ENCODE measurements at places on chromosomes 3 and 15.
A peak's percentile ranks its signal among the peaks of the same experiment; 100 is the strongest.

- H3K4me1 ChIP-seq = no peaks in the 10 kb centered on the region
- H3K4me3 ChIP-seq = no peak overlapping the region
- H3K27me3 ChIP-seq = no peaks in the 10 kb centered on the region
- H3K27ac ChIP-seq = no peak overlapping the region
Observed at GRCh38 chr3:43624619-43625305, 3.0 kb upstream of the ANO10 start.

DNA sequence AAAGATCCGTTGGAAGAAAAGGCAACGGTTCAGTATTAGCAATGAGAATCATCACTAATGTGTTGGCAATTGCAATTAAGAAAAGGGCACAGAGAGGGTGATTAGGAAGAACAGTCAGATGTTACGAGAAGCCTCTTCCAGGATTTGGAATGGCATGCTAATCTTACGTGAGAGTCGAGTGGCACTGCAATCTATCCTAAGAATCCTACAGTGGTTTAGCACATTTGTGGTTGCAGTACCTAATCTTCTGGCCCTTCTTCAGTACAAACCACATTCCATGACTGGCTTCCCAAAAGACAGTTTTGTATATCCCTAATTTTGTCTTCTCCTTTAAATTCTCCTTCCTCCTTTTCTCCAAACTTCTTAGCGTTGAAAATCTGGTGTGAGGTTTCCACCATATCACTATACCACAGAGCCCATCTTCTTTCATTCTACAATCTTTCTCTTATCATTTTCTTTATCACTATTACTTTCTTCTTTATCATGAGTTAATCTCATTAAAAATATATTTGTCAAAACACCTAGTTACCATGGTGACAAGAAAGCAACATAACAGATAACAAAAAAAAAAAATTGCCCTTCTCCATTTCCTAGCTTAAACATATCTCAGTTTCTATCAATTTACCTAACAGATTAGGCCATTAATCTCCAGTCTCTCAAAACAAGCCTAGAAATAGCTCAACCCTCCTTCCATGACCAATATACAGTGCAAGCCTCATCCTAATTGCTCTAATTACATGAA is 60.1 kb downstream of the IGSF11 start:
- H3K4me1 ChIP-seq = no peaks in the 10 kb centered on the region
- DNase-seq = no peak
- no peaks in the 10 kb centered on the region for H3K27me3 ChIP-seq
- no peak overlapping the region for H3K27ac ChIP-seq
- H3K4me3 ChIP-seq = no peak overlapping the region
- no peaks in the 10 kb centered on the region for H3K36me3 ChIP-seq

GRCh38 chr15:27278761-27279160 is 307.8 kb downstream of the GABRG3 start:
- H3K36me3 ChIP-seq = no peaks in the 10 kb centered on the region
- no peaks in the 10 kb centered on the region for H3K4me1 ChIP-seq
- H3K27me3 ChIP-seq = no peaks in the 10 kb centered on the region
- H3K27ac ChIP-seq = no peak overlapping the region
- no peak for DNase-seq
- H3K4me3 ChIP-seq = no peak overlapping the region

- H3K4me1 ChIP-seq = no peaks in the 10 kb centered on the region
- H3K36me3 ChIP-seq = no peaks in the 10 kb centered on the region
- H3K4me3 ChIP-seq = no peak overlapping the region
- peak; percentile 78 for DNase-seq
- no peak overlapping the region for H3K27ac ChIP-seq
Observed at GRCh38 chr15:79184465-79184892, 93.9 kb upstream of the RASGRF1 start.

DNA sequence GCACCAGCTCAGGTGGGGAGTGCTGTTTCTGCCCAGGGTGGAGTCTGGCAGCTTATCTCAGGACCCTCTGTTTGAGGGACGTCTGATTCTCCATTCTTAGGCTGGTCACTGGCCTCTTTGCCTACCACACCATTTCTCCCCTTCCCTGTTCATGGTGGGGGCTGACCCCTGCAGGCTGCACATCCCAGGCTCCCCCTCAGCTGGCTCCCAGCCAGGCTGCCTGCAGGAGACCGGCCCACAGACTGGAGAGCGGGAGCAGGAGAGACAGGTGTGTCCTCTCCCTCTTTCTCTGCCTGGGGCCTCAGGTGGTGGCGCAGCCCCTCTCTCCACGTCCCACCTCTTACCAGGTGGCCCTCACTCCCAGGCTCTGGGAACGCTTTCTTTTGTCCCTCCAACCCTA is 60.8 kb downstream of the RAB11A start:
- no peaks in the 10 kb centered on the region for H3K27me3 ChIP-seq
- no peak overlapping the region for H3K27ac ChIP-seq
- no peaks in the 10 kb centered on the region for H3K4me1 ChIP-seq
- DNase-seq = no peak
- no peaks in the 10 kb centered on the region for H3K36me3 ChIP-seq
- H3K4me3 ChIP-seq = no peak overlapping the region

DNA sequence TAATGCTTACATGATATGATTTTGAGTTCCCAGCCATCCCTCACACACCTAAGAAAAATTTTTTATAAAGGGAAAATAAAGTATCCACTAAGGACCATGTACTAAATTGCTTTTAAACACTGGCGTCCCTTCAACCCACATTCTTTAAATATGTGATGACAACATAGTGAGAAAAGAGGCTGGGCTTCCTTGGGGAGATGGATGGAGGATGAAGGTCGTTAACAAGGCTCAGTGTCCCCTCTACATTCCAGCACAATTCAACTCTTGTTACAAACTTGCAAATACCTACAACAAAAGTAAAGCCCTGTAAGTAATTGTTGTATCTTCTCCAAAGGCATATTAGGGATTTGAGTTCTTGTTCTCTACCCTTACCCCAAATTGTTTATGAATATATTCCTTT is 87.2 kb upstream of the SLC4A7 start:
- no peaks in the 10 kb centered on the region for H3K27me3 ChIP-seq
- no peak for DNase-seq
- H3K4me1 ChIP-seq = peaks cover 19% of the 10 kb centered on the region
- no peak overlapping the region for H3K4me3 ChIP-seq

DNA sequence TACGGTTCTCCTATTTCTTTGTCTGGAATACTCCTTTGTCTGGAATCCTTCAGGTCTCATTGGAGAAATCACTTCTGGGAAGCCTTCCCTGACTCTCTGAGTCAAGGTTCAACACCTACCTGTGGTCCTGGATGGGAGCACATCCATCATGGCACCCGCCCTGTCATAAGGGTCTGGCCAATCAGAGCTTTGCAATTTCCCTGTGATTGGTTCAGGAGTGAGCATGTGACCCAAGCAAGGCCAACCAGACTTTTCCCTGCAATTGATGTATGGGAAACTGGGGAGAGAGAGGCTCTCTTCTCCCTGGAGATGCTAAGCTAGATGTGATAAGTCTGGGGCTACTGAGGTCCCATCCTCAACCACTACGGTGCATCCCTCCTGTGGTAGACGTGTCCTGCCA is 8.1 kb downstream of the FAM3D start:
- H3K4me3 ChIP-seq = no peak overlapping the region
- H3K27ac ChIP-seq = no peak overlapping the region
- H3K36me3 ChIP-seq = no peaks in the 10 kb centered on the region
- peak; percentile 15 for DNase-seq

- no peaks in the 10 kb centered on the region for H3K27me3 ChIP-seq
- DNase-seq = no peak
- H3K36me3 ChIP-seq = no peaks in the 10 kb centered on the region
- H3K4me1 ChIP-seq = no peaks in the 10 kb centered on the region
Observed at GRCh38 chr15:66628976-66629723, 63.4 kb upstream of the LCTL start.

GRCh38 chr15:70513819-70514218 is 249.5 kb downstream of the UACA start:
- H3K27ac ChIP-seq = no peak overlapping the region
- no peaks in the 10 kb centered on the region for H3K27me3 ChIP-seq
- no peak for DNase-seq
- H3K4me3 ChIP-seq = no peak overlapping the region

DNA sequence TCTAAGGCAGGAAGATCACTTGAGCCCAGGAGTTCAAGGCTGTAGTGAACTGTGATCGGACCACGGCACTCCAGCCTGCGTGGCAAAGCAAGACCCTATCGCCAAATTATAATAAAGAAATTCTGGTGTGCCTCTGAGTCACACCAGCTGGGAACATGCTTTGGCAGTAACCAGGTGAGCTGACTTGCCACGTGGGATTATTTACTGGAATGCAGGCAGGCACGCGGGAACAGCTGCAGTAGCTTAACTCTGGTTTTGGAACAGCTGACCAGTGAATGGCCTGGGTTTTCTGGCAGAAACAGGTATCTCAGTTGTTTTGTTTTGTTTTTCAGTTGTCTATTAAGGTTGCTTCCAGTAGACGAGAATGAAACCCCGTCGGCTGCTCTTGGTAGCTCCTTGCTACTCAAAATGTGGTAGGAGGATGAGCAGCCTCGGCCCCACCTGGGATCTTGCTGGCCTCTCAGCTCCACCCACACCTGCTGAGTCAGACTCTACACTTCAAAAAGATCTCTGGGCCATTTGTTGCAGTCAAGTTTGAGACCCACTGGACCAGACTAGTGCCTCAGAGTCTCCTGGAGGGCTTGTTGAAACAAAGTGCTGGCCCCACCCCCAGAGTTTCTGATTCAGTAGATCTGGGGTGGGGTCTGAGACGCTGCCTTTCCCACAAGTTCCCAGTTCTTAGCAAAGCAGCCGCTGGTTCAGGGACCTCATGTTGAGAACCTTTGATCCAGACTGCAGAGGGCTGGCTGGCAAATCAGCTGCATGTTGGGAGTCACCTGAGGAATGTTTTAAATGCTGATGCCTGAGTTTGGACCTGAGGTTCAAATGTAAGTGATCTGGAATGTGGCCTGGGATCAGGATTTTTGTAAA is 26.6 kb downstream of the IDH2 start:
- no peak for DNase-seq
- H3K4me1 ChIP-seq = peaks cover 2% of the 10 kb centered on the region
- no peak overlapping the region for H3K27ac ChIP-seq
- H3K4me3 ChIP-seq = no peak overlapping the region
- H3K27me3 ChIP-seq = no peaks in the 10 kb centered on the region

DNA sequence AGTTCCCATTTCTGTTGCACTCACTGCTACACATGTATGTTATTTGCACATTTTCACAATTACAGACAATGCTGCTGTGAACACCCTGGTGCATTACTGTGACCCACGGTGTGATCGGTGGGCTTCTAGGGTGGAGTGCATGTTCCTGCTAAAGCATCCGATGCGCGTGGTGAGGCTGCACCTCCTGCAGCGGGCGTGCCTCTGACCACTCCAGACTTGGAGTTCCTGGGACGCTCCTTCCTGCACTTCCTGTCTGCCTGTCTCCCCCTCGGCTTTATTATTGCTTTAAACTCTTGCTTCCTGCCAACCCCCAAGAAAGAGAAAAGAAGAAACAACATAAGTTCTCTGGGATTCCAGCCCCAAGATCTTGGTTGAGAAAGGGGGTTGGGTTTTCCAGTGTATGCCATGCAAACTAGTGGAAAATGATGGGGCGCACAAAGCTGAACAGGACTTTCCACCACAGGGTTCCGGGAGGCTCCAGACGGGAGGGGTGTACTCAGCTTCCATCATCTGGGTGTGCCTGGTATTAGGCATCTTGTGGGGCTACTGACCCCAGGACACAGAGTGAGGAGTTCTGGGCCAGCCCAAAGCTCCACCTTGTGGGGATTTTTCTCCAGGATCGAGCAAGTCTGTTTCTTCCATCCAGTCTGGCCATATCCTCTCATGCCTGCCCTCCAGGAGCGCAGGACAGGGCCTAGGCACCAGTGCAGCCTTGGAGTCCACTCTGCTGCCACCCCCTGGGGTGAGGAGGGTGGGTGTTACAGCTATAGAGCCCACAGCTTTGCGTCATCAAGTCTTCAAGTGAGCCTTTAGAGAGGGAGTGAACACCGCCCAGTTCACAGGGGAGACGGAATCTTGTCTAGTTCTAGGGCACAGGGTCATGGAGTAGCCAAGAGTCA is 11.2 kb downstream of the RPL32 start:
- no peak overlapping the region for H3K27ac ChIP-seq
- no peaks in the 10 kb centered on the region for H3K27me3 ChIP-seq
- no peaks in the 10 kb centered on the region for H3K4me1 ChIP-seq

DNA sequence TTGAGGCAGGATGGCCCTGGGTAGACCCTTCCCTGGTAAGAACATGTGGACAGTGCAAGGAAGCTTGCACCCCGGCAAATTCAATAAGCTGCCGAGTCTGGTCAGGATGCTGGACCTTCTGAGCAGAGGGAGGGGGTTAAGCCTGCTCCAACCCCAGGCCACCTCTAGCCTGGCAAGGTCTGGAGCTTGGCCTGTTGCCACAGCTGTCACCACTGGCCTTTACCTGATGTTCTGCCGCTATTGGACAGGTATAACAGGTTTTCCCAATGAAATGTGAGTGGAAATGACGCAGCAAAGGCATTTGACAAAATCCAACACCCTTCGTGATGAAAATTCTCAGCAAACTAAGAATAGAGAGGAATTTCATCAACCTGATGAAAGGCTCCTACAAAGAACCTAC is 699 bp upstream of the MESP1 start:
- H3K4me1 ChIP-seq = peaks cover 6% of the 10 kb centered on the region
- no peak overlapping the region for H3K27ac ChIP-seq
- H3K36me3 ChIP-seq = no peaks in the 10 kb centered on the region
- no peak overlapping the region for H3K4me3 ChIP-seq

GRCh38 chr15:60838206-60838605 is 359.3 kb upstream of the ICE2 start:
- H3K4me3 ChIP-seq = no peak overlapping the region
- H3K27me3 ChIP-seq = no peaks in the 10 kb centered on the region
- H3K36me3 ChIP-seq = no peaks in the 10 kb centered on the region
- no peak overlapping the region for H3K27ac ChIP-seq
- DNase-seq = no peak

- H3K27me3 ChIP-seq = no peaks in the 10 kb centered on the region
- H3K4me3 ChIP-seq = peak overlapping the region; percentile 60
- no peak for DNase-seq
- peak overlapping the region; percentile 70 for H3K27ac ChIP-seq
- H3K36me3 ChIP-seq = no peaks in the 10 kb centered on the region
- H3K4me1 ChIP-seq = peaks cover 4% of the 10 kb centered on the region
Observed at GRCh38 chr15:99925661-99926461, 192.6 kb upstream of the LYSMD4 start.

DNA sequence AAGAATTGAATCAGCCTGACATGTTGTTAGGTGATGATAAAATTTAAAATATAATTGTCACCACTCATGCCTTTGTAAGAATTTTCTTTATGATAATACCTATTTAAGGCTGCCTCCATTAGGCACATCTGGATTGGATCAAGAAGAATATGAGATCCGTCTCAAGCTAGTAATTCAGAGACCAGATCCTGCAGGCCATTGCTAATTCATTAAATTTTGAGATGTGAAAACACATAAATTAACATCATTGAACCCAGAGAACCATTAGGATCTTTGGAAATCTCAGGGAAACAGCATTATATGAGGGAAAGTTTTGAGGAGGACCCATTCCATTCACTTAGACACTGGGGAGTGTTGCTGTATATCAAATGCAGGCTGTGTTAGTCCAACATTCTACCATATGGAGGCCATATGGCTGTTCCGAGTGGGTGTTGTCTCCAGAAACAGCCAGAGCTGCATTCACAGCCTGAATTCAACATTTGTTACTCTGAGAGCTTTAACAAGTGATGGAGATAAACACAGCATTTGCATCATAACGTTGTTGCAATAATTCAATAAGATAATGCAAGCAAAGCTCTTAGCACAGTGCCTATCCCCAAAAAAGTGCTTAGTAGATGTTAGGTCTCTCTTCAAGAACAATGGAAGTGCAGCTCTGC is 67.4 kb downstream of the DTWD1 start:
- no peak overlapping the region for H3K4me3 ChIP-seq
- H3K4me1 ChIP-seq = no peaks in the 10 kb centered on the region
- no peak for DNase-seq
- H3K27ac ChIP-seq = no peak overlapping the region
- H3K36me3 ChIP-seq = no peaks in the 10 kb centered on the region
